RPMI8226 (cell line): ENCODE measurements at places on chromosomes 7 and 10.

GRCh38 chr7:111763221-111763801 lies 201.0 kb upstream of the IMMP2L start:
- peak; percentile 32 for DNase-seq

GRCh38 chr7:135817583-135817982 lies 69.0 kb upstream of the FAM180A start:
- DNase-seq, result no peak

GRCh38 chr7:44226396-44226753 lies 25.6 kb downstream of the YKT6 start:
- DNase-seq, result no peak

DNA sequence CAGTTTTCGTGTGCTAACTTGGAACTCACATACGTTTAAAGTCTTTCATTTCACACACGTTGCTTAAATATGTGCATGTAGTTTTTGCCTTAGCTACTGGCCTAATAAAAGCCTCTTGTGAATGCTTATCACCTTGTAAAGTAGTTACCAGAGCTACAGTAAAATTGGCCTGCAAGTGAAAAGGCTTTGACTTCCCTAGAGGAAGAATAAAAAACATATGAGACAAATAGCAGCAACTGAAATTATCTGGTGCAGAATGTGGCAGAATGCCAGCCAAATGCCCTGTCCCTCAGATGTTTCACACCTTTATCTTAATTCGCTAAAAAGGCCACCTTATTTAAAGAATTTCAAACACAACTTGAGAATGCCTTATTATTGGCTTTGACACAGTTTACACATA lies 28.1 kb upstream of the RPA3 start:
- DNase-seq, result no peak

DNA sequence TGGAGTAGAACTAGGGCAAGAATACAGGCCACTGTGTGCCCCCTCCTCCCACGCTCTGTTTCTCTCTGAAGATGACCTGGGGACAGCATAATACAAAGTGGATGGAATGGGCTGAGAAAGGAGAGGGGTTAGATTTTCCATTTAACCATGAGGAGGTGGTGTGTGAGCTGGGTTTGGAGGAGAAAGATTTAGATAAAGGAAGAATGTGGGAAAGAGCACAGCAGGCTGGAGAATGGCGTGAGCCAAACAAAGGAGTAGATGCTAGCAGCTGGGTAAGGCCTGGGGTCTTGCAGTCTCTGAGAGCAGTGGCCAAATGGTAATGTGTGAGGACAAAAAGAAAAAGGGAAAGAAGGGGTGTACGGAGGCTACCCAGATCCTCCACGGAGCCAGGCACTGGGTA lies 8.6 kb downstream of the PNLIPRP2 start:
- no peak for DNase-seq

DNA sequence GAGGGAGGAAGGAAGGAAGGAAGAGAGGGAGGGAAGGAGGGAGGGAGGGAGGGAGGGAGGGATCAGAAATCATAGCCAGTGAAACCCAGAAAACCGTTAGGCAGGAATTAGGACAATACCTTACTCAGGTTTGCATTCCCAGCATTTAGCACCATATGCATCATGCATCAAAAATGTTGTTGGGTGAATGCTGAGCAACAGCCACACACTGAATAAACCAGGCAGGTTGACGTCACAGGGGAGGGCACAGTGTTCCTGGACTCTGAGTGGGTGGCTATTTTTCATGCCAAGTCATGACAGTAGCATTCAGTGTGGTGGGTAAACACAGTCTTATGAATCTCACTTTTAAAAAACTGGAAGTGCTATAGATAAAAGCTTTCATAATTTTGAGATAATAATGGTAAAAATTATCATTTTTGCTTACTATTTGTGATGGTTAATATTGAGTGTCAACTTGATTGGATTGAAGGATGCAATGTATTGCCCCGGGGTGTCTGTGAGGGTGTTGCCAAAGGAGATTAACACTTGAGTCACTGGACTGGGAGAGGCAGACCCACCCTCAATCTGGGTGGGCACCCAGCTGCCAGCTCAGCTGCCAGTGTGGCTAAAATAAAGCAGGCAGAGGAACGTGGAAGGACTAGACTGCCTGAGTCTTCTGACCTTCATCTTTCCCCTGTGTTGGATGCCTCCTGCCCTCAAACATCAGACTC lies 199.1 kb upstream of the PRKCQ start:
- DNase-seq, result no peak

- DNase-seq, result no peak
Measured at GRCh38 chr7:137893143-137893742, 46.5 kb upstream of the DGKI start.

GRCh38 chr10:117621795-117622420 lies 79.4 kb downstream of the EMX2 start:
- no peak for DNase-seq

- DNase-seq, result no peak
Measured at GRCh38 chr10:68517188-68517587, 10.1 kb downstream of the SLC25A16 start.

DNA sequence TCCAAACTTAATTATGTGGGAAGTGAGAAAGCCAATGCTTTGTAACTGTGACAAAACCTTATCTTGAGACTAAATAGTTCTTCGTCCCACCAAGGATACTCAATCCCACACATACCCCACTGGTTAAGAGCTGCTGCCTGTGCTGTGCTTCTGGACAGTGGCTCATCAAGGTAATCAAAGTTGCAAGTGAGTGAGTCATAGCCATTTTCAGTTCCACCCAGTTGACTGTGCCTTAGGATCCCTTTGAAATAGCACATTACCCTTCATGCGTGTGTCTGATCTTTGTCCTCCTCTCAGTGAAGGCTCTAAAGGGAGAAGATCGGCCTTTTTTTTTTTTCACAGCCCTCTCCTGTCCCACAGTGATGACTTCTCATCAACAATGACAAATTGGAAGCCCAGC lies 706.0 kb upstream of the AUTS2 start:
- DNase-seq, result peak; percentile 25

GRCh38 chr10:29199941-29200679 lies 88.8 kb upstream of the LYZL1 start:
- DNase-seq, result peak; percentile 4

- DNase-seq, result no peak
Measured at GRCh38 chr10:12801214-12802087, 200.1 kb downstream of the CCDC3 start.

GRCh38 chr10:34759161-34759836 lies 55.8 kb downstream of the PARD3 start:
- DNase-seq, result peak; percentile 9

DNA sequence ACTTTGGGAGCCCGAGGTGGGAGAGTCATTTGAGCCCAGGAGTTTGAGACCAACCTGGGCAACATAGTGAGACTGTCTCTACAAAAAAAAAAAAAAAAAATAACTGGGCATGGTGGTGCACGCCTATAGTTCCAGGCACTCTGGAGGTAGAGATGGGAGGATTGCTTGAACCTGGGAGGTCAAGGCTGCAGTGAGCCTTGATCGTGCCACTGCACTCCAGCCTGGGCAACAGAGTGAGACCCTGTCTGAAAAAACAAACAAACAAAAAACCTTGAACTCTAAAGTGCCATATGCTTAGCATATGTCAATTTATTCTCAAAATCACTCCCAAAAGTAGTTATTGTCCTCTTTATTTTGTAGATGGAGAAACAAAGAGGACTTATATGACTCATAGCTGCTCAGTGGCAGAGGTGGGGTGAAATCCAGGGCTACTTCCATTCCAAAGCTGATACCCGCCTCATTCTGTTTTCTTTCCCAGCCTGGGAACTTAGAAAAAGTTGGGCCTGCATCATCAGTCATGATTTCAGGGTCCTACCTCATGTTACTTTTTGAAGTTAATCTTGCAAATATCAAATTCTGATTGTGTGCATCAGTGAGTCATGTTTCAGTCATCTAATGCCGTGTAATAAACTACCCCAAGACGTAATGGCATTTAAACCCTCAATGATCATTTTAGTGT lies 13.3 kb downstream of the DHTKD1 start:
- no peak for DNase-seq

GRCh38 chr10:14543046-14543903 lies 212.6 kb upstream of the FRMD4A start:
- DNase-seq, result no peak

- DNase-seq, result no peak
Measured at GRCh38 chr10:108904163-108904838, 1019.0 kb downstream of the XPNPEP1 start.

GRCh38 chr7:115043605-115044004 lies 121.7 kb downstream of the MDFIC start:
- DNase-seq, result no peak

DNA sequence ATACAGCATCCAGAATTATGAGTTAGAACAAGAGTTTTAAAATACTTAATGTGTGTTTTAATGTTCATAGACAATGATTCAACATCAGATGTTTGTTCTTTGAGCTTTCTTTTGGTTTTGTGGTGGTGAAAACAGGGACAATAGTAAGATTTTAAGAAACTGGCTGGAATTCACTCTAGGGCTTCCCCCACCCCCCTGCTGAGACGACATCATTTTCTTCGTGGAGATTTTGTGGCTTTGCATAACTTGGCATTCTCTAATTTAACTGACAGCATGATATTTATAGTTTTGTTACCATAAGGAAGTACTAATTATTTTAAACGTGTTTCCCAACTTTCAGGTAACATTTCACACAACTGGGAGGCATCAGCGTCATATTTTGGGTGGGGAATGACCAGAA lies 184.1 kb downstream of the BICC1 start:
- DNase-seq, result no peak

- no peak for DNase-seq
Measured at GRCh38 chr10:24494777-24495176, 228.9 kb downstream of the ARHGAP21 start.
